Forelimb muscle (tissue), 1 donor: ENCODE measurements at places on chromosomes 7 and 10.

DNA sequence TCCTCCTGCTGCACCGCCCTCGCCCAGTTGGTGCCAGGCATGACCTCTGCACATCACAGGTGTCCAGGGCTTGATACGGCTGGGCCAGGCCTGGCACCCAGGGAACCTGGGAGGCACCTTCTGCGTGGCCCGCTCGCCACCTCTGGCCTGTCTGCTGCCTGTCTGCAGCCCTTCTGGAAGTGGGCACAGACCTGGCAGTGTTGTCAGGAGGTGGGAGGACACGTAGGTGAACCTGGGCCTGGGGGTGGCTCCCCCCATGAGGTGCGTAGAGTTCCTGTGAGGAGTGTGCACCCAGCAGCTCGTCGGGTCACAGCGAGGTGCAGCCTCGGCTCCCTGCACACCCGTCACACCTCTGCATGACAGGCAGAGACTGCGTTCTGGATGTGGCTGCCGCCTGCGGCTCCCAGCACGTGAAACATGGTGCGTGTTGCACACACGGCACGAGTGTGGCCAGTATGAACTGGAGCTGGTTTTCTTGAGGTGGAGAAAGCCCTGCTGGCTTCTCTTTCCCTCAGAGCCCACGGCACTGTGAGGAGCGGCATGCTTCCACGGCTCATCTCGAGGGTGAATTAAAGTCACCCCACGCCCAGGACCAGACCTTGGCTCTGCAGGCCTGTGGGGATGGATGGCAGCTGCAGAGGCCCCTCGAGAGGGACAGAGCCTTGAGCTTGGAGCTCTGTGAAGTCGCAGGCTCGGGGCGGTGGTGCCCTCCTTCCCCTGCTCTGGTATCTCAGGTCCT is 24.8 kb downstream of the INPP5A start:
- no peak for DNase-seq

DNA sequence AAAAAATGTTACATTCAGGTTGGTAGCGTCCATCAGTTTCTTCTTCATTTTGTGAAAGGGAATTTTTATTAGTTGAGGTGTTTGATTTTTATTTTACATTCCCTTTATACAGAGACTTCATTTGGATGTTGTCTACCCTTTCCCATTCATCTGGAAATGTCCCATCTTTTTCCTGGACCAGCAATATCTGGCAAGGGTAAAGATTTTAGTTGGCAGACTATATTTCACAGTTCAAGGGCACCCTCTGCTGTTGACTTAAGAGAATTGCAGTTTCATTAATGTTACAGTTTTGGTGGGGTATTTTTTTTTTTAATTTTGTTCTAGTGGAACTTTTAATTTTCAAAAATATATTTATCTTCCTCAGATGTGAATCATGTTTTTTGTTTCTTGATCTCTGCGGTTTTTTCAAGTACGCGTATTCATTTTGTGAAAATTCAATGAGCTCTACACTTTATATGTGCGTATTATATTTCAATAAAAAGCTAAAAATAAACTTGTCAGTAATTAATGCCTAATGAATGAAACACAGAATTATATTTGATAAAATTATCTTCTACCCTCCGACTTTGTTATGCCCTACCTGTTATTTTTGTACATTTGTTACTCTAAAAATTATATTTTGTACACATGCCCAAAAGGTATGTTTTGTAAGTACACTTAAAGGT is 97.9 kb upstream of the KLF14 start:
- peak; percentile 35 for DNase-seq

DNA sequence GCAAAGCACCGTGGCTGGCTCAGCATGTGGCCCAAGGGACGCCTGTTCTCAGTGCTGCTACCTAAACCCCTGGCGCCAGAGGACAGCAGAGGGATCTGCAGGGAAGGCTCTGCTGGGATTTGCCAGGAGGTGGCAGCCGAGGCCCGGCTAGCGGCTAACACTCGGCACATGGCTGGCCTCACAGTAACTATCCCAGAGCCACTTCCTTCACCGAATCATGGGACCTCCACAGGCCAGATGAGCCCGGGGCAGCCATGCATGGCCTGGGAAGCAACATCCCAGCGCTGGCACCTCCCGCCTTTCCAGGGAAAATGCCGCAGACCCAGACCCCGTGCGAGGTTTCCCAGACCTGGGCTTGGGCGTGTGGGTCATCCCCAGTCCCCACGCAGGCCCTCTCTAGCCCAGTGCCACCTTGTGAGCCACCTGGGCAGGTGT is 36.4 kb downstream of the DPYSL4 start:
- DNase-seq: no peak

GRCh38 chr7:151012911-151013347 is 11.4 kb downstream of the ATG9B start:
- no peak for DNase-seq

DNA sequence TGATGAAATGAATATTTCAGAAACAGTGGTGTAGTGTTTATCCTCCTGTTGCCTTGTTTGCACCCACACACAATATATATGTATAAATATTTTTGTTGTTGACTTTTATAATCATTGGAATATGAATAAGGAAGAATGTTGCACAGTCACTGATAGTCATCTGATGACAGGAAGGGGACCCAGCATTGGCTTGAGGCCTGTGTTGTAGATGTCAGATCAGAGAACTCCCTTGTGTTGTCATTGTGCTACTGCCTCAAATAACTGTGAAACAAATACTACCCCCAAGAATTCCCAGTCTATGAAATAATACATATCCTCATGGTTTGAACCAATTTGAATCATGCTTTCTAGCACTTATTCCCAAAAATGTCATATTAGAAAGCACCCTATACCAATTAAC is 84.0 kb downstream of the NRG3 start:
- no peak for DNase-seq

- no peak for DNase-seq
Measured at GRCh38 chr7:106704000-106704840, 43.3 kb upstream of the CCDC71L start.
